ENCODE measurements at places on chromosomes 7 and 10. TPM values are rescaled to one million over a fixed set of nuclear protein-coding genes. Genes with fewer than 3 reads are reported as not detected.
A peak's percentile ranks its signal among the peaks of the same experiment; 100 is the strongest.

DNA sequence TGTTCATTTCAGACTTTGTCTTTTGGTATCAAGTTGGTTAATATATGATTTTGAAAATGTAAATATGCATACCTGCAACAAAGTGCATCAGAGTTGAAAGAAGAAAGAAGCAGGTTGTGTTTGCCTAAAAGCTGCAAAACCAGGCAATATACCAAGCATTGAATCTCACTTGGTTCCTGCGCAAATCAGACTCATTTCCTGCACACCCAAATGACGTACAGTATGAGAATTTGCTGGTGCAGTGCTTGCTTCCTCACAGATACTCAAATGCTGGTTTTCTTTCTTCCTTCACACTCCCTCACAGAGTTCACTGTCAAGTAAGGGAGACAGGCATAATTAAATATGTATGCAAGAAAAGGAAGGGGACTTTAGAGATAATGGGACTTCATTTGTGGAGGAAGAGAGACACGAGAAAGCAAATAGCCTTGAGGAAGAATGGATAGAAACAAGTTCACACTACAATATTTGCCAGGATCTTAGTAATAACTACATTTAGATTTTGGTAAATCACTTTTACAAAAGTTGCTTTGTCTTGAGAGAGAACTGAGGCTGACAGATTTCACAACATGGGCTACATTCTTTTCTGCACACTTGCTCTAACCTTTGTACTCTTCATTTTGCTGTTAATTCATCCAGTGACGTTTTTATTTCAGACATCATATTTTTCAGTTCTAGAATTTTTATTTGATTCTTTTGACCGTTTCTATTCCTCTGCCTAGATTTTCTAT lies 56.9 kb upstream of the AOAH start:
- DNase-seq: no peak

DNA sequence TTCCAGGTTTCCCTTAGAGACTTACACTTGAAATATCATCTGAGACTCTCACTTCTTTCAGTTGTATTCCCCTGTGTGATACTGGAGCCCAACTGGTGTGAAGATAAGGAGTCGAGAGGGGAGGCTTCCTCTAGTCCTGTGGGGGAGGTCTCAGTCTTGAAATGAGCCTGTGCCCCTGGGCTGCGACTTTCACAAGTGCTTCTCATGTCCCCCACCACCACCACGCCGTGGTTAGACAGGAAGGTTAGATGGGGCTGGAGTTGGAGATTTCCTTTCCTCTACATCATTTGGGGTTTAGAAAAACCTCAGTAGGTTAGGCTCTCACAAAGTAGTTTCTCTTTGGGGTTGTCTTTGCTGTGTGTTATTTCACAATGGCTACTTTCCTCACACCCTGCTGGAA lies 25.6 kb upstream of the MKX start:
- DNase-seq: no peak

GRCh38 chr7:15707570-15707969 lies 21.1 kb upstream of the MEOX2 start:
- DNase-seq: no peak

DNA sequence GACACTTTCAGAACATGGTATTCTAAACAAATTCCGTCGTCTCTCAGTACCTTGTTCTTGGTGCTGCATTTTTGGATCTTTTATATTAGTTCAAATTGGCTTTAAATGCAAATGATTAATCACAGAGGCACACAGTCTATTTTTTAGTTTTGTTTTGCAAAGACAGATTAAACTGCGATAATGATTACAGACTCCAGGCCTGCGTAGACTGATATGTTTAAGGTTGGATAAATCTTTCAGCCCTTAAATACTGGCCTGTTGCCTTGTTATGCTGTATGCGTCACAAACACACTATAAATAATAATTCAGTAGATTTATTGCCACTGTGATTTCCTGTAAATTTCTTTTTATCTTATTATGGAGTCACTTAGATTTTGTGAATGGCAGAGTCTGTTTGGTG lies 19.3 kb downstream of the CACNB2 start:
- DNase-seq: peak; percentile 53

GRCh38 chr7:50644586-50644985 lies 79.4 kb upstream of the DDC start:
- DNase-seq: no peak

- no peak for DNase-seq
These were observed 4.7 kb downstream of the NPTX2 start for GRCh38 chr7:98621573-98622482.

Gene GIMAP4
- not detected for total RNA-seq

Gene SEMA3D
- total RNA-seq: 10.1 TPM

Gene ZNF485
- total RNA-seq: 1.5 TPM

Gene EXOC6
- total RNA-seq: 3.4 TPM

Gene HKDC1
- total RNA-seq: 0.13 TPM

Gene ACTR3C
- total RNA-seq: not detected

Gene CHST15
- total RNA-seq: 0.25 TPM
